Renal pelvis (tissue), 12 donors: ENCODE measurements at places on chromosomes 11 and 22. TPM values are rescaled to one million over a fixed set of nuclear protein-coding genes. Genes with fewer than 3 reads are reported as not detected.

Gene TRIM51
- polyA plus RNA-seq: not detected

Gene SLC22A6
- polyA plus RNA-seq: 38.1 TPM

Gene CDCA5
- polyA plus RNA-seq: 23.6 TPM

Gene KCNQ1OT1
- polyA plus RNA-seq: 2.3 TPM

Gene NCAM1
- 73.2 TPM for polyA plus RNA-seq

Gene LIF
- polyA plus RNA-seq: 3.4 TPM

Gene RIC8A
- polyA plus RNA-seq: 91.5 TPM

Gene SAA4
- polyA plus RNA-seq: not detected

Gene KRTAP5-7
- polyA plus RNA-seq: not detected

Gene PACSIN2
- polyA plus RNA-seq: 70.3 TPM

- no peak for DNase-seq
Measured at GRCh38 chr22:44974454-44974853, 35.4 kb downstream of the PHF21B start.

- no peak for DNase-seq
Measured at GRCh38 chr11:33830903-33831648, 56.8 kb upstream of the FBXO3 start.

- no peak for DNase-seq
Measured at GRCh38 chr11:77517226-77517625, 43.3 kb upstream of the PAK1 start.

DNA sequence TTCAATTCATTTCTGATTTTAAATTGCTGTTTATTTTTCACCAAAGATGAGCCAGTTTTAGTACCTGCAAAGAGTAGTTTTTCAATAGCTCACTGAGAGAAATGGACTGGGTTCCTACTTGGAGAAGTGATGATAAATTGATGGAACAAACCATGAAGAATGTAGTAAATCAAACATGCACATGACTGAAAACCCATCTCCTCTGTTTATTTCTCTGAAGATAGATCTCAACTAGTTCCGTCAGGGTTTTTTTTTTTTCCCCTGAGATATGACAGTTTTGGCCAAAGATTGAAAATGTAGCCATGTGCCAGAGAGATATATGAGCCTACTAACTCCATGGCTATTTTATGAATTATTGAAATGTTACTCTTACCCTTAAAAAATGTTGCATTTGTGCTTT is 239.6 kb downstream of the DDX10 start:
- DNase-seq: no peak

GRCh38 chr22:31173386-31174145 is 13.6 kb downstream of the RNF185 start:
- DNase-seq: no peak

GRCh38 chr11:123264431-123264780 is 69.4 kb upstream of the CLMP start:
- DNase-seq: no peak

GRCh38 chr11:1281326-1281973 is 28.0 kb downstream of the TOLLIP start:
- DNase-seq: no peak

GRCh38 chr11:111367411-111368284 is 11.4 kb downstream of the POU2AF1 start:
- DNase-seq: no peak

- peak; percentile 35 for DNase-seq
Measured at GRCh38 chr11:125994509-125994908, 48.7 kb downstream of the VSIG10L2 start.

- DNase-seq: no peak
Measured at GRCh38 chr22:42945027-42945426, 69.9 kb downstream of the PACSIN2 start.

- no peak for DNase-seq
Measured at GRCh38 chr11:11312738-11313137, 40.3 kb downstream of the CSNK2A3 start.

- DNase-seq: no peak
Measured at GRCh38 chr11:31725176-31725575, 85.9 kb downstream of the PAX6 start.

- no peak for DNase-seq
Measured at GRCh38 chr11:74927496-74927895, 21.4 kb downstream of the XRRA1 start.

- no peak for DNase-seq
Measured at GRCh38 chr11:78331711-78332110, 85.9 kb downstream of the GAB2 start.

GRCh38 chr11:111334532-111335502 is 36.5 kb downstream of the POU2AF3 start:
- no peak for DNase-seq

GRCh38 chr11:117456027-117456720 is 128.5 kb downstream of the CEP164 start:
- no peak for DNase-seq

DNA sequence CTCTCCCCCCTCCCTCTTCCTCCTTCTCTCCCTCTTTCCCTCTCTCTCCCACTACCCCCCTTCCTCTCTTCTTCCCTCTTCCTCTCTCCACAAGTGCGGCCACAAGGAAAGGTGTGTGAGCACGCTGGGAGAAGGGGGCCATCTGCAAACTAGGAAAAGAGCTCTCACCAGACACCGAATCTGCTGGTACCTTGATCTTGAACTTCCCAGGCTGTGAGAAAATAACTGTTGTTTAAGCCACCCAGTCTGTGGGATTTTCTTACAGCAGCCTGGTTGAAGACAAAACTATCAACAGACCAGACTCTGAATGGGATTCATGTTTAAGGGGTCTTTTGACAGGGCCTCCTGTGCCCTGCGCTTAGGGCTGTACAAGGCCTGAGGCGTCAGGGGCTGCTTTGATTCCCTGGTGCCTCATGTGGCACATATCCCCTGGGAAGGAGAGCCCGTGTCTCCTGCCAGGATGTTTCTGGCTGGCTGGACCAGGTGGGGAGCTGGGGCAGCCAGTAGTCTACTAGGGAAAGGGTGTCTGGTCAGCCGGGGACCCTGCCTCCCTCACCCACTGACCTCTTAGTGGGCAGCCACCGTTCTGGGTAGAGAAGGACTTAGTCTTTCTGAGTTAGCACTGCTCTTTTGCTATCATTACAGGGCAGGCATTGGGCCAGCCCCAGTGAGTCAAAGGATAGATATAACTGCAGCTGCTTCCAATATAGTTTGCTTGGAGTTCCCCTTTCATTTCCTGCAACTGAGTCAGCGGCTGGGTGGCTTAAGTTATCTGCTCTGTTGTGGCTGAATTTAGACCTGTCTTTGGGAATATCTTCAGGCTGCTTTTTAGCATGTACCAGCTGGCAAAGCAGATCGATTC is 6.2 kb downstream of the PANX1 start:
- DNase-seq: no peak

DNA sequence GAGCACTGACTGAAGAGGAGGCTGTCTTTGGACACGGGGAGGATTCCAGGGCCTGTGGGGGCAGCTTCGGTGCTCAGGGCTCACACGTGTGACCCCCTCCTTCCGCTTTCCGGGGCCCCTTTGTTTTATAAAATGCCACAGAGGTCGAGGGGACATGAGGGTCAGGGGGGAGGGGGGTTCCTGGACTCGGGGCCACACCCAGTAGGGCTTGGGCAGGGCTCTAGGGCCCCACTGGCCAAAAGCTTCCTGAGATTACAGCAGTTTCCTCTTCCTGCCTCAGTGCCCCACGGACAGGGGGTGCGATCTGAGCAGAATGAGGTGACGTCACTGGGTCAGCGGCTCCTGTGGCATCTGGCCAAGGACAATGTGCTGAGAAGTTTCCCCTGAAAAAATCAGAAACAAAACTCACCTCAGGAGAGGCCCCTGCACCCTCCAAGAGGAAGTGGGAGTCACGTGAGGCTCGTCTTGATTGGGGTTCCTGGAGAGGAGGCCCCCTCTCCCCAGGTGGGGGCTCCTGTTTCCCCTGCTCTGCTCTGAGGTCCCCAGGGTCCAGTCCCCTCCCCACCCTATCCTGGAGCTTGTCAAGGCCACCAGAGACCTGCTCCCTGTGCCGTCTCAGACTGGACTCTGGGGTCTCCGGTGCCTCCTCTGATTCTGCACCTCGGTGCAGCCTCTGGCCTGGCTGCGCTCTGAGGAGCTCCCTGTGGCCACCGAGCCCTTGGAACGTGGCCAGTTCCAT is 6.4 kb upstream of the IFITM3 start:
- DNase-seq: no peak

DNA sequence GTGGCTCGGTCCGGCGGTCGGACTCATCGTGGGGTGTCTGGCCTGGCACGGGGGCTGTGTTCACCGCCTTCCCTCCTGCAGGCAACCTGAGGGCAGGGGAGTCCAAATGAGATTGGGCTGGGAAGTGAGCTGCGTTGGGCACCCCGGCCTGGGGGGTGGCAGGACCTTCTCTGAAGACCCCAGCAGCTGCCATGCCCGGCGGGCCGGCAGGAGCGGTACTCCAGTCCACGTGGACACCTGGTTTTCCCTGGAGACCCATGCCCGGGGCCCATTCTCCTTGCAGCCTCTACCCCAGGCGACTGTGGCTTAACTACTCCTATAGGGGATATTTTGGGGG is 24.5 kb downstream of the LRRC10B start:
- DNase-seq: no peak

GRCh38 chr11:43984519-43985385 is 42.3 kb downstream of the C11orf96 start:
- DNase-seq: no peak

DNA sequence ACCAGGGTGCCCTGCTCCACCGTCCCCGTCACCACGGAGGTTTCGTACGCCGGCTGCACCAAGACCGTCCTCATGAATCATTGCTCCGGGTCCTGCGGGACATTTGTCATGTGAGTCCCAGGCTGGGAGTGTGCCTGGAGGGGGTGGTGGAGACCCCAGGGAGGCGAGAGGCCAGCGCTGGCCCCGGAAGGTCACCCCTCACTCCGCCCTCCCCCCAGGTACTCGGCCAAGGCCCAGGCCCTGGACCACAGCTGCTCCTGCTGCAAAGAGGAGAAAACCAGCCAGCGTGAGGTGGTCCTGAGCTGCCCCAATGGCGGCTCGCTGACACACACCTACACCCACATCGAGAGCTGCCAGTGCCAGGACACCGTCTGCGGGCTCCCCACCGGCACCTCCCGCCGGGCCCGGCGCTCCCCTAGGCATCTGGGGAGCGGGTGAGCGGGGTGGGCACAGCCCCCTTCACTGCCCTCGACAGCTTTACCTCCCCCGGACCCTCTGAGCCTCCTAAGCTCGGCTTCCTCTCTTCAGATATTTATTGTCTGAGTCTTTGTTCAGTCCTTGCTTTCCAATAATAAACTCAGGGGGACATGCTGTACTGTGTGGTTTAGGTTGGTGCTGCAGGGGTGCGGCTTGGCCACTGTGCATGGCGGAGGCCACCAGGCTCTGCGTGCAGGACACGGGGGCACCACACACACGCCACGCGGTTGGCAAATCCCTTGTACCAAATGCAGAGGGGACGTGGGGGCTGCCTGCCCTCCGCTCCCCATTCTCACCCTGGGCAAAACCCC is 35.4 kb downstream of the MUC2 start:
- DNase-seq: no peak

DNA sequence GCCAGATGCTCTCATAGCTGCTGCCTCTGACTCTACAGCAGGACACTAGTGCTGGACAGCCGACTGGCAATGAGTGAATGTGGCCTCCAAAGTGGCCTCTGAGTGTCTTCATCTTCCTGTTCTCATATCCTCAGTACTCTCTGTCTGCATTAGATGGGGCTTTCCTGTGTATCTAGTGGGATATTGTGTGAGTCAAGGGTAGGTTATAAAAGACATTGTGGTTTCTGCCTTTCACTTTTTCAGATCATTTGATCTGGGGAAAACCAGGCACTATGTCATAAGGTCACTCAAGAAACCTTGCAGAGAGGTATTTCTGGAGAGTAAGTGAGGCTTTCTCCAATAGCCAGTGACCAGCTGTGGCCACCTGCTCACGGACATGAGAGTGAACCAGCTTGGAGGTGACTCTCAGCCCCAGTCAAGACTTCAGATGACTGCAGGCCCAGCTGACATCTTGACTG is 333.6 kb upstream of the NCAM1 start:
- no peak for DNase-seq
